ENCODE measurements at places on chromosomes 12 and 14.

- no peak for DNase-seq
These were observed 27.7 kb upstream of the CAND1 start for GRCh38 chr12:67241482-67241881.

GRCh38 chr12:28893856-28894255, 255.2 kb upstream of the FAR2 start:
- DNase-seq: no peak

- peak; percentile 36 for DNase-seq
These were observed 155.6 kb downstream of the DYRK2 start for GRCh38 chr12:67804168-67804567.

DNA sequence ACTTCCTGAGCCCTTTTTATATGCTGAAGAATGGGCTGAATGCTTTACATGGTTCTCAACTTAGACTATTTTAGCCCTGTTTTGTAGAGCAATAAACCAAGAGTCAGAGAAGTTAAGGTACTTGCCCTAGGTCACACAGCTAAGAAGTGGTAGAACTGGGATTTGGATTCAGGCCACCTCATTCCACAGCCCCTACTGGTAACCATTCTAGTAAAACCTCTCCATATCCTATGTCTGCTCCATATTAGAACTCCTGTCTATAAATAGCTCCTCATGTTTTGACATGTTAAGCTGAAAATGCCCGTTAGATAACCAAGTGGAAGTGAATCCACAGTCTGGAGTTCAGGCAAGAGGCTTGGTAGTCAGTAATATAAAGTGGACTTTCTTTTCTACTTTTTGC, 111.6 kb downstream of the HECTD4 start:
- no peak for DNase-seq

GRCh38 chr14:71932229-71932981, at the start of gene RGS6:
Gene RGS6 (plus strand): TSS chr14:71932429.
- DNase-seq: no peak
